ENCODE measurements at places on chromosomes 7 and 10. TPM values are rescaled to one million over a fixed set of nuclear protein-coding genes. Genes with fewer than 3 reads are reported as not detected.

Gene PLXDC2
- total RNA-seq, result 30.8 TPM

Gene PLCE1
- total RNA-seq, result 2.7 TPM

Gene ATRNL1
- total RNA-seq, result 15.1 TPM

Gene C10orf143
- total RNA-seq, result 0.44 TPM

Gene OR2A1
- total RNA-seq, result not detected

Gene ITIH5
- 2.2 TPM for total RNA-seq

Gene SPDYE9
- not detected for total RNA-seq

Gene PRLHR
- total RNA-seq, result not detected

Gene CYTH3
- 12.2 TPM for total RNA-seq

Gene CPN1
- not detected for total RNA-seq
